RPMI8226 (cell line): ENCODE measurements at places on chromosomes 1 and 21.

DNA sequence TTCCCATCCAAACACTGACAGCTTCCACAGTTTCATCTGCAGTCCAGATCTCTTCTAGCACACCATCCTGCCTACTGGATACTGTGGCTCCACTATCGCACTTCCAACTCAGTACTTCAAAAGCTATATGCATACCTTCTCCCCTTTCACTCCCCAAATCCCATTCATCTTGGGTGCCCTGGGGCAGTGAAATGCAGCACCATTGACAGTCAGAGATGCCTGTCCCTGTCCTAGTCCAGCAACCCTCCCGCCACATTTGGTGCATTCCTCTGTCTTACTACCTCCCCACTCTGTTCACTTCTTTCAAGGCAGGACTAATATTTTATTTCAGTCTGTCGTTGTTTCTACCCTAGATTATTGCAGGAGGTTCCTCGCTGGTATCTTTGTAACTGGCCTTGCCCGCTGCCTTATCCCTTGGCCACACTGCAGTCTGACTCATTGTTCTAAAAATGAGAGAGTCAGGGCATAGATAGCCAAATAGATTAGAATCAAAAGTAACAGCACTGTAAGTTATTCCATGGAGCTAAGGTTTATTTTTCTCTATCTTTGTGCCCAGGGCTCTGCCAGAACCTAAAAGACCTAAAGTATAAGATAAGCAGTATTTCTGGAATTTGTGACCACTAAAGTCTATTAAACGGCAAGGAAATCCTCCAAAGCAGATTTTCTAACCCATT is 96.7 kb downstream of the ESRRG start:
- no peak for DNase-seq

DNA sequence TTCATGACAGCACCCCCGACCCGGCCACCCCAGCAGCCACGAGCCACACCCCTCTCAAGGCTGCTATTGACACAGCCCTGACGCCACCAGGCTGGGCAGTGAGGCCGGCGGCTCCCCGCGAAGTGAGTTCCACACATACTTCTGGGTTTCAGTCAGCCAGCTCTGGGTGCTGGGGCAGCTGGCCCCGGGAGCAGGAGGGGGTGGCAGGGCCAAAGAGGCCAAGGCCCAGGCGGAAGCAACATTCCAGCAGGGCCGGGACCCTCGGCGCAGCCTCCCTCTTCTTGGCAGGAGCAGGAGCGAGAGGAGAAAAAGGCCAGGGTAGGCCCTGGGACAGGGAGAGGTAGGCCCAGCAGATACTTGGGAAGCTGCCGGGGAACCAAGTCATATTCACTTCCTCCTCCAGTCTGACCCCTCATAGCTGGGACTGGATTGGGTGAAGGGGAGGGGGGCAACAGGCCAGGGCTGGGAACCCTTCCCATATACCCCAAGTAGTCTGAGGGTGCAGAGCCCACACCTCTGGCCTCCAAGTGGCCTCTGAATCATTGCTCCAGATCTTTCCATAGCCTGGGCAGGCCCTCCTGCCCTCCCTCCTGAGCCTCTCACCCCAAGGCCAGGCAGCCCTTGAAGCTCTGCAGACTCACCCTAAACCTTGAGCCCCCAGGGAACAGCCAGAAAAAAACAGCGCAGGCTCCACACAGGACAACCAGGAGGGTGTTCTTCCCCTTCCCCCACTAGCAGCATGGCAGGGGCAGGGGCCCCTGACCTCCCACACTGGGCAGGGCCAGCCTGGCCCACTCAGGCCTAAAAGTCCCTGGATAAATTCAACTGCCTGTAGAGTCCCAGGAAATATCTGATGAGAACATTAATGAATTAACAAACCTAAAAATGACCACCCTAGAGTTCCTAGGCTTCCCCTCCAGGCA is 5.7 kb downstream of the HSPG2 start:
- no peak for DNase-seq

- DNase-seq = no peak
Observed at GRCh38 chr1:55974714-55975441, 604.5 kb downstream of the PLPP3 start.

DNA sequence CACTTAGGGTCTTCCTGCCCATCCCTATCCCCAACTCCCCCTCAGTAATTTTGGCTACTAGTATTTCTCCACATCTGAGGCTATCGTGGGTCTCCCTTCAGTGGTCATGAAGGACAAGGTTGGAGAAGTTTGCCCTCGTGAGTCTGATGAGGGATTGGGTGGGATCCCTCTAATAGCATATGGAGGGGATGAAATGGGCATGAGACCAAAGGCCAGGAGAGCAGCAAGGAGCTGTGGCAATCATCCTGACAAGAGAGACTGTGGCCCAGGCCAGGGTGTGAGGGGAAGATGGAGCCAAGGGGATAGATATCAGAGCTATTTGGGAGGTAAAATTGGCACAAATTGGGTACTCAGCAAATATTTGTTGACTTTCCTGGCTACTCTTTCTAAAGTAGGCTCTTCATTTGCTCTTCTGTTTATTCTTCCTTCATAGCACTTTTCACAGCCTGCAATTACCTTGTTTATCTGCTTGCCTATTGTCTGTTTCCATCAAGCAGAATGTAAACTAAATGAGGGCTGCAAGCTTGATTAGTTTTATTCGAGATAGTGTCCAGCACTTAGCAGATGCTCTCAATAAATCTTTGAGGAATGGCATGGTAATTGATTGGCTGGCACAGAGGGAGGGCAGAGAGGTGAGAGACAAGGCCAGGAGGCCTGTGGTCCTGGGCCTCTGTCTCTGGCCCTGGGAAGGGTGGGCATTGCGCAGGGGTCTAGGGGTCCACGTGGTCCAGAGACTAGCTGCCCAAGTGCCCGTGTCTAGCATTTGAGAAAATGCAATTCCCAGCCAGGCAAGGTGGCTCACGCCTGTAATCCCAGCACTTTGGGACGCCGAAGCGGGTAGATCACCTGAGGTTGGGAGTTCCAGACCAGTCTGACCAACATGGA is 1.5 kb upstream of the PLK3 start:
- DNase-seq = no peak

- DNase-seq = no peak
Observed at GRCh38 chr1:32706491-32706890, 3.9 kb upstream of the SYNC start.

GRCh38 chr21:45537111-45537745 is 5.0 kb downstream of the SLC19A1 start:
- no peak for DNase-seq

GRCh38 chr1:56979986-56980755 is 14.4 kb upstream of the C8B start:
- DNase-seq = no peak

GRCh38 chr1:202264300-202264699 is 70.7 kb downstream of the LGR6 start:
- DNase-seq = no peak

DNA sequence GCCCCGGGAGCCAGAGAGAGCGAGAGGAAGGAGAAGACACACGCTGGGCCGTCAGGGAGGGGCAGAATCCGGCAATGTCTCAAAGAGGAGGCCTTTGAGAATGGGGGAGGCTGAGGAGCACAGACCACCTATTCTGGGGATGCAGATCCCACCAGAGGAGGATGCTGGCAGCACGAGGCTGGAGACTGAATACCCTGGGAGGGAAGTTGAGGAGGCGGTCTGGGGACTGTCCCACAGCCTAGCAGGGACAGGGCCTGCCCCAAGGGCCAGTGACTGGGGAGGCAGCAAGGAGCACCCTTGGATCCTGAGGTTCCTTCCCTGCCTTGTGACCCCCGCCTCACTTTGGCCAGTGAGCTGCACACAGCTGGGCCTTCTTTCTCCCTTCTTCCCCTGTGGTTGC is 49.2 kb downstream of the SLC37A1 start:
- no peak for DNase-seq

- DNase-seq = peak; percentile 87
Observed at GRCh38 chr1:156489166-156489934, 11.2 kb downstream of the MEF2D start.

DNA sequence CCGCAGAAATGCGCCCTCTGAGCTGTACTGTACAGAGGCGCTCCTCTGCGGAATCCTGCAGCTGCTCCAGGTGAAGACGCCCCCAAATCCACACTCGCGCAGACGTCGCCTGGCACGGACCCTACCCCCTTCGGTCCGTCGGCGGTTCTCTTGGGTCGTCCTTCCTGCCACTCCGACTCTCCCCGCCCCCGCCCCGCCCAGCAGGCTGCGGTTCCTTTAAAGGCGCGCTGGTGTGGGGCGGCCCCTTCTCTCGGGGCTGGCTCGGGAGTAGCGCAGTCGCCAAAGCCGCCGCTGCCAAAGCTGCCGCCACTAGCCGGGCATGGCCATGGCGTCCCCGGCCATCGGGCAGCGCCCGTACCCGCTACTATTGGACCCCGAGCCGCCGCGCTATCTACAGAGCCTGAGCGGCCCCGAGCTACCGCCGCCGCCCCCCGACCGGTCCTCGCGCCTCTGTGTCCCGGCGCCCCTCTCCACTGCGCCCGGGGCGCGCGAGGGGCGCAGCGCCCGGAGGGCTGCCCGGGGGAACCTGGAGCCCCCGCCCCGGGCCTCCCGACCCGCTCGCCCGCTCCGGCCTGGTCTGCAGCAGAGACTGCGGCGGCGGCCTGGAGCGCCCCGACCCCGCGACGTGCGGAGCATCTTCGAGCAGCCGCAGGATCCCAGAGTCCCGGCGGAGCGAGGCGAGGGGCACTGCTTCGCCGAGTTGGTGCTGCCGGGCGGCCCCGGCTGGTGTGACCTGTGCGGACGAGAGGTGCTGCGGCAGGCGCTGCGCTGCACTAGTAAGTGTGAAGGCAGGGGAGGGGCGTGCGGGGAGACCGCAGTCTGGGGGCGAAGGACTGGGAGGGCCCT is at the start of gene RASSF5:
Gene RASSF5 (plus strand): TSS at position 248 of the 846 bp plus-strand sequence. CDS start 72 bp downstream, at position 320.
- peak; percentile 76 for DNase-seq

GRCh38 chr1:68798071-68798470 is 301.2 kb upstream of the DEPDC1 start:
- DNase-seq = no peak

DNA sequence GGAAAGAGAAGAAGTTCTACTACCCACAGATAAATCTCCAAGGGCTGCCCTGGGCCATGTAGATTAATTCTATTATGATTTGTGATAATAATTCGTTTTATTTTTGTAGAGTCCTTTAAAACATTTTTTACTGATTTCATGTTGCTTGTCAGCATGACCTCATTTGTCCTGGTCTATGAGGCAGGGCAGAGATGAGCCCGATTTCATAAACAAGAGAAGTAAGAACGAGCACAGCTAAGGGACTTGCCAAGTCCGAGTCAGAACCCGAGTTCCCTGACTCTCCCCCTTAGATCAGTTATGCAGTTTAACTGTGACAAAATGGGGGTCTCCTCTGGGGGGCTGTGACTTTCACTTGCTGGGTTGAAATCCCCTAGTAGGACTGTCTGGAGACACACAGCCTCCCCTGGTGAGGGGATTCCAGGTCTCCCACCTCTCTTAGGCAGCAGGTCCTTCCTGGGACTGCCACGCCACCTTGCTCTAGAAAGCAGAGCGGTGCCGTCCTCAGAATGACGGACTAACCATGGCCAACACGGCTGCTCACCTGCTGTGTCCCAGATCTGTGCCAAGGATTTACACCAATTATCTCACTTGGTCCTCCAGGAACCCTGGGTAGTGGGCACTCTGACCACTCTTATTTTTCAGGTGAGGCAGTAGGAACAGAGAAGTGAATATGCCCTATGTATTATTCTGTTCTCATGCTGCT is 31.0 kb upstream of the SOX13 start:
- no peak for DNase-seq

GRCh38 chr1:16442941-16443340 is 2.4 kb downstream of the NECAP2 start:
- peak; percentile 57 for DNase-seq

DNA sequence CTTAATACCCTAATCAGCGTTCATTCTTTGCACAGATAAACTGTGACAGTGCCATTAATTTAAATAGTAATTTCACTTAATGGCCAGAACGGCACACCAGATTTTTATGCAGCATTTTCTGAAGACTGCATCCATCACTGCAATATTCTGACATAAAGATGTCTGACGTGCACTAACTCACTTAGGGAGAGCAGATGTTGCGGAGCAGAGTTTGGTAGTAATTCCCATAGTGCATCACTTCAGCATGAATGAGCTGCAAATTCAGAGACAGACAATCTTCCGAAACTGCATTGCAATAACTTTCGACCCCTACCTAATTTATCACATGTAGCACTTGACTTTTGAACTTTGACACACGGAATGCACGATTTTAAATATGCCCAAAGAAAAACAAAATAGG is 225.3 kb downstream of the KCTD3 start:
- DNase-seq = no peak

DNA sequence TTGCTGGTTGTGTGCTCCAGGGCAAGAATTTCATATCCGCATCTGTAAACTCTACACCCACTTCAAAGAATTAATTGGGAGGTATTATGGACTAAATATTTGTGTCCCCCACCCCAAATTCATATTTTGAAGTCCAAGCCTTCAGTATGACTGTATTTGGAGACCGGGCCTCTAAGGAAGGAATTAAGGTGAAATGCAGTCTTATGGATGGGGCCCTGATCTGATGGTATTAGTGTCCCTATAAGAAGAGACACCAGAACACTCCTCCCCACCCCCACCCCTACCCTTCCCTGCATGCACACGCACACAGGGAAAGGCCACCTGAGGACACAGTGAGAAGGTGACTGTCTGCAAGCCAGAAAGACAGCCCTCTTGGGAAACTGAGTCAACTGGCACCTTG is 332.4 kb downstream of the RPS6KC1 start:
- no peak for DNase-seq

DNA sequence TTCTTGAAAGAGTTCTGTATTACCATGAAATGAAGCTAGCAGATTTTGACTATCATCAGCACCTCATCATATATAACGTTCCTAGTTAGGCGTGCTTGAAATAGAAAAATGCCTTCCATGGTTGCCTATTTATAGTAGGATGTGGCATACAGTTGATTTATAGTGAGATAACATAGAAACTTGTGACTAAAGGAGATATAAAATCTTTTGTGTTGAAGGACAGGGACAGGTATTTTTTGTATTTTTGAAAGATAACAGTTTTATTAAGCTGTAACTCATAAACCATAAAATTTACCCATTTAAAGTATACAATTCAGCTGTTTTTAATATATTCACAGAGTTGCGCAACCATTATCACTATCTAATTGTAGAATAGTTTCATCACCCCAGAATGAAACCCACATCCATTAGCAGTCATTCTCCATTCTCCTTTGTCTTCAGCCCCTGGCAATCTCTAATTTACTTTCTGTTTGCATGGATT is 19.3 kb downstream of the SPEN start:
- no peak for DNase-seq

- no peak for DNase-seq
Observed at GRCh38 chr21:36792505-36792967, 93.6 kb downstream of the SIM2 start.

GRCh38 chr1:203046984-203047630 is 20.8 kb downstream of the PPFIA4 start:
- DNase-seq = no peak

- peak; percentile 10 for DNase-seq
Observed at GRCh38 chr21:34113842-34114241, 40.5 kb downstream of the MRPS6 start.

DNA sequence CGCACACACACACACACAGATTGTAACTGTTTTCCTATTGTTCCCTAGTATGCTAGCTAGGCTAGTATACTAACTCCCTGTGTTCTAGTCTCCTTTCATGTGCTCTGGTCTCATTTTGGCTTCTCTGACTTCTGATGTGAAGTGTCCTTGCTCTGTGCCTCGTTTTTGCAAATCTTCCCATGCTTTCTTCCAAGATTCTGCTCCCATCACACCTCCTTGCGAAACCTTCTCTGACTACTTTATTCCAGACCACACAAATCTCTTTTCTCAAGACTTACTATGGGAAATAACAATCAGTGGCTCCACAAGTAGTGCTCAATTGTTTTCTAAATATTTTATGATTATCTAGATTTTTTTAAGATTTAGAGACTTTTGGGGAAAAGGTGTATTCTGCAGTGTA is 10.3 kb downstream of the PRRX1 start:
- no peak for DNase-seq
